ENCODE measurements at places on chromosomes 1 and 21.

DNA sequence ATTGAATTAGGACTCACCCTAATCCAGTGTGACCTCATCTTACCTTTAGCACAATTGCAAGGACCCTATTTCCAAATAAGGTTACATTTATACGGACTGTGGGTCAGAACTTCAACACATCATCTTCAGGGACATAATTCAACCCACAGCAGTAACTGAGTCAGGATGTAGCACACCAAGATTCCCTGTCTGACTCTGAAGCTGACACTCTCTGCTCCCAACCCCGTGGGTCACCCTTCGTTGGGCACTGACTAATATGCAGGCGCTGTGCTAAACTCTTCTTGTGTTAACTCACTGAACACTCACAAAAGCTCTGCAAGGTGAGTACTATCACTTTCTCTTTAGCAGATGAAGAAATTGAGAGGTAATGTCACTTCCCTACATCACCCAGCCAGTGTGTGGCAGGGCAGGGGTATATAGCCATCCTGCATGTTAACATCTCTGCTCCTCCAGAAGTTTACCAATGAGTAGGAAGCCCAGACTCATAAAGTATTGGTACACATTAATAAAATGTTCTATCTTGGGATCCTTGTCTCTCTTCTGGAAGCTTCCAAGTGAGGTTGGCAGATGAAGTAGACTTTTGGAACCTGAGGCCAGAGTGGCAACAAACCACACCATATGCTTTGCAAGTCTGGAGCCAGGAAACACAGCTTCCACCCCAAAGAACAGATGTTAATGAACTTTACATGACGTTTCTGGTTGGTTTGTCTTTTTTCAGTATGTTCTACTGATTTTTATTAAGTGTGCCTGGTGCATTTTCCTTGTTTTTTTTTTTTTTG lies 139.2 kb upstream of the KLHDC7A start:
- DNase-seq = no peak

- DNase-seq = no peak
Observed at GRCh38 chr1:28927266-28927647, 12.9 kb downstream of the EPB41 start.

DNA sequence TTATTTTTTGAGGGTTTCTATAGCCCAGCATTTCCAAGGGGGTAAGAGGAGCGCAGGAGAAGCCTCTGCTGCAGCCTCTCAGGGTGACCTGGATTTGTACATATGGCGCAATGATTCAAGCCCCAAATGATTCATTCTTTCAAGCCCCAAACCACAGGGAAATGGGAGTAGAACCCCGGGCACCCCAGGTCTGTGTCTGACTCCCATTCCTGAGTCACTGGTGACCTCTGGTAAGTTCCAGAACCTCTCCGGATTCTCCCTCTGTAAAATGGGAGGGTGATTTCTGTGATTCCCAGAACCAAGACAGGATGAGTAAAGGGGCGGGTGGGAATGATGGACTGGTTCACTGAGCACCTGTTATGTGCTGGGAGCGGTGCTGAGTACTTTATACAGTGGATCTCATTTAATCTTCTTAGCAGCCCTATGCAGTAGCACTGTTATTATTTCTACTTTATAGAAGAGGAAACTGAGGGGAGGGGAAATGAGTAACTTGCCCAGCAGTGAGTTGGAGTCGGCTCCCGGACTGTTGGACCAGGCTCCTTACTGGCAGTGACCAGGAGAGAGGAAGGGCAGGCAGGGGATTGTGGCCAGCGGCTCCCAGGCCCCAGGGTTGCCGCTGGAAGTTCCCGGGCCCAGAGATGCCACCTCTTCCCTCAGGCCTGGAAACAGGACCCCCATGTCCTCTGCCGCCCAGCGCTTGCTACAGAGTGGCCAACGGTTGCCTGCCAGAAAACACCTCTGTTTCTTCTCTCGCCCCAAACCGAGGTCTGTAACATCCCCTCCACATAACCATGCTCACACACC lies 20.3 kb upstream of the SLC26A9 start:
- DNase-seq = no peak

DNA sequence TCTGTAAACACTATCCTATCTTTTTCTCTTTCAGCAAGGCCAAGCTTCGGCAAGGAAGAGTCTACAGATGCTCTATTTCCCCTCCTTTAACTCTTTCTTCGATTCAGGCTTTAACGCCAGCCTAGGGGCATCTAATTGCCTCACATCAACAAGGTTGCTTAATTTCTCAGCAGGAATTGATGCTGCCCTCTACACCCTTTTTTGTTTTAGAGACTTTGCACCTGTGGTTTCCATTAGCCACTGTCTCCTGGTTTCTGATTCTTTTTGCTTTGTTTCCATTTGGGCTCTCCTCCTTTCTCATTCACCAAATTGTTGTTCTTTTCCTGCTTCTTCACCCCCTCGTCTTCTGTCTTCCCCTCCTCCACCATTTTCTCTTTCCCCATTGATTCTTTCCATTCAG lies 202.4 kb upstream of the HMCN1 start:
- no peak for DNase-seq

DNA sequence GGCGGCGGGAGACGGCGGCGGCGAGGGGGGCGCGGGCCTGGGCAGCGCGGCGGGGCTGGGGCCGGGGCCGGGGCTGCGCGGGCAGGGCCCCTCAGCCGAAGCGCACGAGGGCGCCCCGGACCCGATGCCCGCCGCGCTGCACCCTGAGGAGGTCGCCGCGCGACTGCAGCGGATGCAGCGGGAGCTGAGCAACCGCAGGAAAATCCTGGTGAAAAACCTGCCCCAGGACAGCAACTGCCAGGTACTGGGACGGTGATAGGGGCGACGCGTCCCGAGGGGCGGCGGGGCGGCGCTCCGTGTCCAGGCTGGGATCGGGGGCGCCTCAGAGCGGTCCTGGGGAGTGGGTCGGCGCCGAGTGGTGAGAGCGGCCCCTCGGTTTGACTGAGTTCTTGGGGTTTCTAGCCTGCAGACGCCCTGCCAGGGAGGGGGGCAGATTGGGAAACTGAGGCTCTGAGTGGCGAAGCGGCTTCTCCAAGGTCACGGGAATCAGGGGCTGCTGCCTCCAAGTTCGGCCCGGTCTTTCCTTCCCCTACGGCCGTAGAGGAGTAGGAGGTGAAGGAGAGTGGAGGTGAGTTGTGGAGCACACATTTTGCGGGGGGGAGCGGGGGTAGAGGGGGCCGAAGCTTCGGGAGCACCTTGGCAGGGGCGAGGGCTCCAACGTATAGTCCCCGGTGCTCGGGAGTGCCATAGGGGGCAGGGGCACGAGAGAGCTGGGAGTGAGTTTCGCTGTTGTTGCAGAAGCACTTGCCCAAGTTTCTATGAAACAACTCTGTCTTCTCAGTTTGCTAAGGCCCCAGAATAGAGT lies 508 bp downstream of the RAVER2 start:
- peak; percentile 22 for DNase-seq

- DNase-seq = no peak
Observed at GRCh38 chr1:64514197-64514765, 44.4 kb downstream of the CACHD1 start.

DNA sequence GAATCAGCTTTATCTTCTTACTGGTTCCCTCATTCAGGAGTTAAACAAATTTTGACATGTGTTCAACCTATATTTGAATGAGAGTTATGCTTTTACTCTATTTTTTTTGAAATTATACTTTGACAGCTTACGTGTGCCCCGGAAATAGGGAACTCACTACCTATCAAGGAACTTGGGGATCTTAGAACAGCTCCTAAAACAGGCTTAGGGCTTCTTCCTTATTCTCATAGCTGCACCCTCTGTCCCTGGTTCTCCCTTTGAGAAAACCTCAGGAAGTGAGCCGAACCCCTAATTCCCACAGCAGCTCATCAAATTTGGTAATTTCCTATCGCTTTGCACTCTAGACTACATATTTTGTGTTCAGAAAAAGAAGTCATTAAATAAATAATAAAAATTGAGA lies 81.2 kb upstream of the RUNX3 start:
- DNase-seq = no peak

GRCh38 chr1:147849098-147849895 lies 53.3 kb upstream of the GJA8 start:
- DNase-seq = no peak

GRCh38 chr1:71053758-71054157 lies 6.1 kb upstream of the PTGER3 start:
- no peak for DNase-seq

Measured in CD4-positive, alpha-beta T cell treated with Interleukin-17A for 1 hour (primary cell).